ENCODE measurements at places on chromosomes 5 and 9. TPM values are rescaled to one million over a fixed set of nuclear protein-coding genes. Genes with fewer than 3 reads are reported as not detected.

DNA sequence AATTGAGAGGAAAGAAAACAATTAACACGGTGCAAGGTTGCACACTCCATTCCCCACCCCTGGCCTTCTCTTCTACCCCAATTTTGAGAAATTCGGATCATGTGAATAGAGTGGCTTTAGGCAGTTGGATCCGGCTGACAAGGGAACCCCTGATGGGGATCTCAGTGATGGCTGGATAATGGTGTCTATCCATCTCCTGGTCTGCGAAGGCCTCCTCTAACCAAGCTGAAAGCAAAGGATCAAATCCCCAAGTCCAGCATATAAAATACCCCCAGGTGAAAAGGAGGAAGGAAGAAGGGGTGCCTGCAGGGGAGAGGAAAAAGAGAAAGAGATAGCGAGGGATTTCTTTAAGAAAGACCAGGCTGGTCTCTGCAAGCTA is 16.0 kb downstream of the NR2F1 start:
- no peak overlapping the region for H3K4me3 ChIP-seq
- H3K27me3 ChIP-seq: no peaks in the 10 kb centered on the region
- H3K4me1 ChIP-seq: peaks cover 13% of the 10 kb centered on the region
- DNase-seq: no peak
- no peak overlapping the region for H3K27ac ChIP-seq

DNA sequence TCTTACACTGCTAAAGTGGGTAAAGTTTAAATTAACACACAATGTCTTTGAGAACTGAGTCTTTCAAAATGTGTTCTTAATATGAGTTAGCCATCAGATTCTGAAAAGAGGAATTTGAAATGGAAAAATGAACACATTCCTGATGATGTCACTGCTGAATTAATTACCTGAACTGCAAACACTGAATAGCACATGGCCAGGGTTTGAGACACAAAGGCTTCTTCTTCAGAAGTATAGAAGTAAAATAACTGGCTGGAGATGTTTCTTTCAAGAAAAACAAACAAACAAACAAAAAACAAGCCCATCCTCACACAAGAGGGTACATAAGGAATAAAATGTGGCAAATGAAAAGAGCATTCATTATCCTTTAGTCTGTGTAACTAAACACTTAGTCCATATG is 7.1 kb downstream of the GLIS3 start:
- peak overlapping the region; percentile 2 for H3K27ac ChIP-seq
- DNase-seq: no peak
- no peaks in the 10 kb centered on the region for H3K27me3 ChIP-seq
- H3K4me3 ChIP-seq: no peak overlapping the region
- no peaks in the 10 kb centered on the region for H3K36me3 ChIP-seq
- peaks cover 5% of the 10 kb centered on the region for H3K4me1 ChIP-seq

- no peaks in the 10 kb centered on the region for H3K27me3 ChIP-seq
- no peaks in the 10 kb centered on the region for H3K36me3 ChIP-seq
Measured at GRCh38 chr5:168661593-168662485, 82.7 kb upstream of the PANK3 start.

DNA sequence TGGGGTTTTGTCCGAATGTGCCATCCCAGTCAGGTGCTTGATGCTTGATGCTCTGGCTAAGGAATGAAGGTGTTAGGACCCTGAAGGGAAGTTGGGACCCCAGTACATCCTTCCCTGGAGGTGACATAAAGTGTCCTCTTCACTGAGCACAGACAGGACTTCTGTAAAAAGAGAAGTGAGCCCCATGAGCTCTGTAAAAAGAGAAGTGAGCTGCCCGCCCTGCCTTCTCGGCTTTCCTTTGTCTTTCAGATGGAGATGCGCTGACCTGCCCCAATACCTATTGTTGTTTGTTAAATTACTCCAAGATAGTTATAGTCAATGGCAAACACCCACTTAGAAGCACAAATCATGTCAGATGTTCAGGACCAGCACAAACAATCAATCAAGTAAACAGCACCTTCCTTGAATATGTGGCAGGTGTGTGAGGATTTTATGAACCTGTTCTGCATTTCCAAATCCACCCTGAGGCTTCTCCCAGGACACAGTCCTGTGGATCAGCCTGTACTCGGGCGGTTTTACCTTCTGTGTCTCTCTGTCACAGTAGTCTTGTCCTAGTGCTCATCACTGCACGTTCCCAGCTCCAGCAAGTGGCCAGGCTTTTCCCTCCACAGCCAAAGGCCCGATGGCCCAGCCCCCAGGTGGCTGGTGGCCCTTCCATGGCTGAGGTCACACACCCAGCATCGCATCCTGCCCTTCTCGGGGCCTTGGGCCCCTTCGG is 191.4 kb downstream of the MTRR start:
- no peaks in the 10 kb centered on the region for H3K4me1 ChIP-seq
- DNase-seq: no peak
- no peaks in the 10 kb centered on the region for H3K27me3 ChIP-seq

DNA sequence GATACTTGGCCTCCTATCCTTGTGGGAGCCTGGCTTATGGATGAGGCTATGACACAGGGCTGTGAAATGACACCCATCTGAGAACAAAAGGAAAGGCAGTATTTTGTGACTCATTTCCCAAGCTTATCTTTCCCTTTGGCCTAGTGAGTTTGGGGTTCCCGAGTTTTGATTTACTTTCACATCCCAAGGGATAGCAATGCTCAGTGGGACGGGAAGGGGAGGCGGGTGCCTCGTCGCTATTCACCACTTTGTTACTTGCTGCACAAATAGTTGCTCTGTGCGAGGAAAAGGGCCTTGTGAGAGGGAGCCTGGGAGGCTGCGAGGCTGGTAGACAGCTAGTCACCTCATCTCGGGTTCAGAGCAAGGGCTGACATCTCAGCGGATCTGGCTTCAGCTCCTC is 59.1 kb upstream of the ENTREP1 start:
- DNase-seq: no peak
- H3K36me3 ChIP-seq: no peaks in the 10 kb centered on the region
- no peak overlapping the region for H3K27ac ChIP-seq
- H3K4me1 ChIP-seq: no peaks in the 10 kb centered on the region
- H3K4me3 ChIP-seq: no peak overlapping the region
- no peaks in the 10 kb centered on the region for H3K27me3 ChIP-seq

- H3K36me3 ChIP-seq: peaks cover 42% of the 10 kb centered on the region
- DNase-seq: peak; percentile 40
- no peak overlapping the region for H3K27ac ChIP-seq
- no peaks in the 10 kb centered on the region for H3K4me1 ChIP-seq
- no peak overlapping the region for H3K4me3 ChIP-seq
- H3K27me3 ChIP-seq: no peaks in the 10 kb centered on the region
Measured at GRCh38 chr9:109063760-109064159, 50.5 kb upstream of the CTNNAL1 start.

DNA sequence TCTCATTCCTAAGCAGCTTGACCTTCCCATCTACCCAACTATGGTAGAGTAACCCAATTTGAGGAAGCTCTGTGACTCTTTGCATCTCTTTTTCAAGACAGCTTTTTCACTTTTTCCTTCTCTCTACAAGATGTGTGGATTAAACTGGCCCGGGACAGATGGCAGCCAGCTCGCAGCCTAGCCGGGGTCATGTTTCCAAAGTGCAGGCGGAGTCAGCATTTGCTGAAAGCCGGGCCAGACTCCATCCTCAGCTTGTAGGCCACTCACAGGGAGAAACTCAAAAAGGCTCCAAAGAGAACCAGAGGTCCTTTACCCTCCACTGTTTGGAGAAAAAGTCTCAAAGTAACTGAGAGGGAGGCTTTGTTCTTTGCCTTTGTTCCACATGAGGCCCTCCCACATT is 286.8 kb upstream of the PANK3 start:
- H3K27me3 ChIP-seq: peaks cover 24% of the 10 kb centered on the region
- H3K4me1 ChIP-seq: no peaks in the 10 kb centered on the region
- no peak overlapping the region for H3K4me3 ChIP-seq
- no peaks in the 10 kb centered on the region for H3K36me3 ChIP-seq
- H3K27ac ChIP-seq: no peak overlapping the region

- no peak overlapping the region for H3K27ac ChIP-seq
- H3K36me3 ChIP-seq: no peaks in the 10 kb centered on the region
- DNase-seq: no peak
Measured at GRCh38 chr5:103362211-103362610, 103.6 kb downstream of the MACIR start.

DNA sequence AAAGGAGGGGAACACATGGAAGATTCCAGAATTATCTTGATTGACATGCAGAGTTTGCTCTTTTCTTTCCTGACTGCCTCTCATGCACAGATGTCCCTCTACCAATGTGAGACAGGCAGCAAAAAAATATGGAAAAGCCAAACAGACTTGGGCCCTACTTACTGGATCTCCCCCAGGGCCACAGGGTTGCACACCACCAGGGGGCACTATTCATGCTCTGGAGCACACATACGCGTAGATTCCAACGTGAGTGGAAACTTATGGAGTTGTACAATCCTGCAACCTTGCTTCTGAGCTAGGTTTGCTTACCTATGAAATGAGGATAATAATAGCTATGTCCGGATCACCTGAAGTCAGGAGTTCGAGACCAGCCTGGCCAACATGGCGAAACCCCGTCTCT is 319.5 kb downstream of the ARHGEF28 start:
- H3K27ac ChIP-seq: no peak overlapping the region
- no peak overlapping the region for H3K4me3 ChIP-seq
- no peaks in the 10 kb centered on the region for H3K27me3 ChIP-seq
- DNase-seq: no peak
- H3K4me1 ChIP-seq: peaks cover 8% of the 10 kb centered on the region
- H3K36me3 ChIP-seq: no peaks in the 10 kb centered on the region

GRCh38 chr5:103254921-103255320 is 3.6 kb upstream of the MACIR start:
- H3K27ac ChIP-seq: no peak overlapping the region
- H3K36me3 ChIP-seq: no peaks in the 10 kb centered on the region
- no peaks in the 10 kb centered on the region for H3K4me1 ChIP-seq
- no peak for DNase-seq

The SOX30 gene
- not detected for total RNA-seq

The NME5 gene
- total RNA-seq: 15.8 TPM

The GRXCR2 gene
- not detected for total RNA-seq

The CPLANE1 gene
- 21.6 TPM for total RNA-seq

Measured in lung (tissue), 17 donors.